ENCODE measurements at places on chromosomes 6 and 20. TPM values are rescaled to one million over a fixed set of nuclear protein-coding genes. Genes with fewer than 3 reads are reported as not detected.

- H3K27ac ChIP-seq = no peak overlapping the region
- H3K27me3 ChIP-seq = no peaks in the 10 kb centered on the region
- DNase-seq = no peak
- H3K36me3 ChIP-seq = no peaks in the 10 kb centered on the region
- H3K4me3 ChIP-seq = no peak overlapping the region
Observed at GRCh38 chr20:43839793-43840199, 74.9 kb upstream of the TOX2 start.

DNA sequence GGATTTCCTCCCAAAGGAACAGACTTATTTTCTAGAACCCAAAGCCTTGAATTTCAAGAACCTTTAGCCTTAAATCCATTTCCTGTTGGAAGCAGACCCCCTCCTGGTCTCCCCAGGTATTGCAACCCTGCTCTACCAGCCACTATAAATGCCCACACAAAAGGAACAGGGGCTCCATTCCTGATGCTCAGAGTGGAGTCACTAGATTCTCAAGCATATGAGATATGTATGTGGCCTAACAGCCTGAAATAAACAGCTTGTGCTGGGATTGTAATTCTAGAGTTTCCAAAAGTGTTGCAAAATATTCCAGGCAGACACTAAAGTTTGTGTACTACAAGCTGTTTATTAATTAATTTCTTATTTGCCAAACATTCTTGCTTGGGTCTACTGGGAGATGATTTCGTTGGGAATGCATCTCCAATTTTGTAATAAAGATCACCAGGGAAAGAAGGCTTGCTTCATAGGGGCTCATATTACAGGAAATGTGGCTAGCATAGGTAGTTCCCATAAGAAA, 44.8 kb downstream of the RIPOR3 start:
- H3K4me3 ChIP-seq = no peak overlapping the region
- peaks cover 12% of the 10 kb centered on the region for H3K4me1 ChIP-seq
- H3K27me3 ChIP-seq = no peaks in the 10 kb centered on the region
- no peaks in the 10 kb centered on the region for H3K36me3 ChIP-seq

DNA sequence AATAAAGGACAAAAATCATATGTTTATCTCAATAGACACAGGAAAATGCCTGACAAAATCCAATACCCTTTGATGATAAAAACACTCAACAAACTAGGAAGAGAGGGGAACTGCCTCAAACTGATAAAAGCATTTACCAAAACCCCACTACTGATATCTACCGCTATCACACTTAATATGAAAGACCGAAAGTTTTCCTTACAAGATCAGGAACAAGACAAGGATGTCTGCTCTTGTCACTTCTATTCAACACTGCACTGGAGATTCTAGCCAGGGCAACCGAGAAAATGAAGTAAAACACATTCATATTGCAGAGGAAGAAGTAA, 25.1 kb downstream of the GZF1 start:
- no peaks in the 10 kb centered on the region for H3K27me3 ChIP-seq
- no peak overlapping the region for H3K4me3 ChIP-seq
- no peaks in the 10 kb centered on the region for H3K36me3 ChIP-seq
- H3K27ac ChIP-seq = no peak overlapping the region
- no peaks in the 10 kb centered on the region for H3K4me1 ChIP-seq

Gene F13A1
- not detected for polyA plus RNA-seq

GRCh38 chr6:343960-344815, 47.4 kb upstream of the IRF4 start:
- H3K27me3 ChIP-seq = no peaks in the 10 kb centered on the region
- no peak overlapping the region for H3K27ac ChIP-seq
- no peaks in the 10 kb centered on the region for H3K36me3 ChIP-seq
- DNase-seq = no peak

GRCh38 chr6:46080111-46080510, 49.7 kb upstream of the ENPP4 start:
- H3K27ac ChIP-seq = no peak overlapping the region
- H3K36me3 ChIP-seq = no peaks in the 10 kb centered on the region
- no peaks in the 10 kb centered on the region for H3K4me1 ChIP-seq
- H3K4me3 ChIP-seq = no peak overlapping the region
- H3K27me3 ChIP-seq = no peaks in the 10 kb centered on the region

GRCh38 chr6:37480951-37481534, 18.6 kb downstream of the CCDC167 start:
- H3K4me1 ChIP-seq = no peaks in the 10 kb centered on the region
- H3K27me3 ChIP-seq = no peaks in the 10 kb centered on the region
- DNase-seq = no peak
- no peaks in the 10 kb centered on the region for H3K36me3 ChIP-seq
- H3K27ac ChIP-seq = no peak overlapping the region
- no peak overlapping the region for H3K4me3 ChIP-seq

DNA sequence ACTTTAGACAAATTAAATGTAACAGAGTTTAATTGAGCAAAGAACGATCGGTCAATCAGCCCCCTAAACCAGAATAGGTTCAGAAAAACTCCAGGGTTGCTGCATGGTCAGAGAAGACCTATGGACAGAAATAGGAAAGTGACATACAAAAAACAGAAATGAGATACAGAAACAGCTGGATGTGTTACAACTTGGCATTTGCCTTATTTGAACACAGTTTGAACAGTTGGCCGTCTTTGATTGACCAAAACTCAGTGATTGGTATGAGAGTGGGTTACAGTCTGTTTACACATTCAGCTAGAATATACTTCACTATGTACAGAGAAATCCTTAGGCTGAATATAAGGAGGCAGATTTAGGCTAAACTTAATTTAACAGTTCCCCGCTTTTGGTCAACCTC, 19.9 kb downstream of the SRSF6 start:
- no peak overlapping the region for H3K27ac ChIP-seq
- no peak for DNase-seq
- no peaks in the 10 kb centered on the region for H3K27me3 ChIP-seq

- no peaks in the 10 kb centered on the region for H3K27me3 ChIP-seq
- H3K4me1 ChIP-seq = no peaks in the 10 kb centered on the region
- H3K4me3 ChIP-seq = no peak overlapping the region
- no peak overlapping the region for H3K27ac ChIP-seq
Observed at GRCh38 chr6:44779130-44779826, 391.8 kb downstream of the CDC5L start.

Gene CFB
- 3.4 TPM for polyA plus RNA-seq

DNA sequence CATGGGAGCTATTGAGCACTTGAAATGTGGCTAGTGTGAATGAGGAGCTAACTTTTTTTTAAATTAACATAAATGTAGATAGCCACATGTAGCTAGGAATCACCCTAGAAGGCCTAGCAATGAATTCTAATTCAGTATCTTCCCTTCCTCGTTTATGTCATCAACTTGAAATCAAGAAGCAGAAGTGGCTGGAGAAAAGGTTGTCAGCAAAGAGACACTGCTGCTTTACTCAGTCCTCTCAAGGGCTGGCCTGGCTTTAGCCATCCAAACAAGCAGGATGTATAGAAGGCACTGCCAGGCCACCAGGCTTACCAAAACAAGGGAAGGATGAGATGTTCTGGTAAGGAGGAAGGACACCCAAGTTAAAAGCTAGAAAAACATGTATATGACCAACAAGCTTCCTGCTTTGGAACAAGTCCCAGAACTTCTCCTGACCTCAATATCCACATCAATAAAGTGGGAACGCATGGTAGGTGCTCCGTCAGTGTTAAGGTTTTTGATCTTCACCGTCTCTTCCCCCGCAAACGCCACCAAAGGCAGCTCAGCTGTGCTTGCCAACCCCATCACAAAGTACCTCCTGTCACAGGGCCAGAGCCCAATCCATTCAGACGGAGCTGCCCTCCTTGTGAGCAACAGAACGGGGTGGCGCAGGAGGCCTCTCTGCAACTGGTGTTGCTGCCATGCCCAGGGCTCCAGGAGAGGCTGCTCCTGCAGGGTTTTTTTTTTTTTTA, 235.8 kb upstream of the RIN2 start:
- no peaks in the 10 kb centered on the region for H3K4me1 ChIP-seq
- H3K27me3 ChIP-seq = peaks cover 7% of the 10 kb centered on the region
- H3K36me3 ChIP-seq = no peaks in the 10 kb centered on the region
- H3K27ac ChIP-seq = no peak overlapping the region
- DNase-seq = no peak

Gene ZBTB12
- not detected for polyA plus RNA-seq

DNA sequence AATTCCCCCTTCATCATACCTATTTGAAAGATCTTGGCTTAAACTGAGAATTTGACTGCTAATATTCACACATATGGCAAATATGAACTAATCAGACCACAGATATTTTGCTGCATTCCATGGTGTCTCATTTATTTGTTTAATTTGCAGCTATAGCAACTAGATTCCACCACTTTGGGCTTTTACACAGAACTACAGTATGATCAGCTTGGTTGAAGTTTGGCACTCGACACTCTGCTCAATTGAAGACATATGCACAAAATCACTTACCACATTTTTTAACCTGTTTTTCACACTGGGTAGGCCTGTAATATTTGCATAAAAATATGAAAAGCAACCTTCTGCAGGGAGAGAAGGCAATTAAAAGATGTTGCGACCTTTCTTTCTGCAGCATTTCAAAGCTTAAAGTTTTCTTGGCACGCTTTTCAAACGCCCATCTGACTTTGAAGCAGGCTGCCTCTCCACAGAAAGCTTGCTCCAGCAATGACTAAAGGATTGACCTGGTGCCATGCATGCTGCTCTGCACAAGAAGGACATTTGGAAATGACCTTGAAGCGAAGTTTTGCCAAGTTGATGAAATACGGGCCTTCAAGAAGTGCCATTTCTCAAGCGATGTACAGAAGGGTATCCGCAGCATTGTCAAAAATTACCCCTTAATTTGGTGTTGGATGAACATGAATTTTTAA, 126.7 kb downstream of the AIG1 start:
- no peaks in the 10 kb centered on the region for H3K27me3 ChIP-seq
- DNase-seq = peak; percentile 95
- peaks cover 43% of the 10 kb centered on the region for H3K4me1 ChIP-seq
- peak overlapping the region; percentile 78 for H3K27ac ChIP-seq

DNA sequence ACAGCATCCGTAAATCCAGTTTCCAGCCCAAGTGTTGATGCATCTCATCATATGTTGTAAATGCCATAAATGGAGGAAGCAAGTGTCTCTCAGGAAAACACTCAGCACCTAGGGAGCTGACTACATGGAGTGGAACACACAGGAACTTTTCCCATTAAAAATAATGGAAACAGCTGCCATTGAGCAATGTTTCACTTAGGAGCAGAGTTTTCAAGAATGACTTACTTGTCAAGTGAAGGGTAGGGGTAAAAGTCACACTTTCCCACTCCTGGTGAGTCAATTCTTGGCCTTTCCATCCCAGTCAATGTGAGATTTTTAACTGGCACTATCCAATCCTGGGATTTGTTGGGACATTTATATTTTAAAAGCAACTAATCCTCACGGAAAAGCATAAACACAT, 119.4 kb upstream of the ASF1A start:
- no peaks in the 10 kb centered on the region for H3K36me3 ChIP-seq
- H3K4me1 ChIP-seq = peaks cover 13% of the 10 kb centered on the region
- no peak overlapping the region for H3K27ac ChIP-seq
- peak; percentile 48 for DNase-seq
- no peak overlapping the region for H3K4me3 ChIP-seq
- no peaks in the 10 kb centered on the region for H3K27me3 ChIP-seq

Gene PAK5
- polyA plus RNA-seq = not detected

GRCh38 chr6:971981-972640, 279.2 kb upstream of the EXOC2 start:
- DNase-seq = peak; percentile 55
- no peak overlapping the region for H3K27ac ChIP-seq
- no peaks in the 10 kb centered on the region for H3K4me1 ChIP-seq
- H3K36me3 ChIP-seq = no peaks in the 10 kb centered on the region

Gene TMEM244
- not detected for polyA plus RNA-seq

Gene GTSF1L
- polyA plus RNA-seq = not detected

DNA sequence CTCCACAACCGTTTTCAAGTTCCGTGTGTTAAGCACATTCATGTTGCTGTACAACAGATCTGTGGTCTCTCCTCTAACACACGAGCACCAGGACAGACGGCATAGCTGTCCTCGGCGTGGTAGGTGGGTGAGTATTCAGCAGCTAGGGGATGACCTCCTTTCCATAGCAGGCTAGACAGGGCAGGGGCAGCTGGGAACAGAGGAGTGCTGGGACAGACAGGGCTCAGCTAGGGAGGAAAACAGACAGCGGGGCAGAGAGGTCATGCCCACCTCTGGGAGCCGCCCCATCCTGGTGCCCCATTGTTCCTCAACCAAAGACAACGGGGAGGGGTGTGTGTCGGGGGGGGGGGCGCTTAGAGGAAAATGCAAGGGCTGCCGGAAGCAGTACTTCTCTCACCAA, 271.5 kb upstream of the FOXQ1 start:
- H3K27me3 ChIP-seq = peaks cover 70% of the 10 kb centered on the region
- H3K36me3 ChIP-seq = no peaks in the 10 kb centered on the region
- no peak for DNase-seq
- H3K4me3 ChIP-seq = no peak overlapping the region
- H3K4me1 ChIP-seq = no peaks in the 10 kb centered on the region
- H3K27ac ChIP-seq = no peak overlapping the region

- H3K4me1 ChIP-seq = 0 out of 2 replicates have a peak, but pooled peaks cover 10% of the 10 kb centered on the region
- no peaks in the 10 kb centered on the region for H3K27me3 ChIP-seq
- no peaks in the 10 kb centered on the region for H3K36me3 ChIP-seq
- H3K4me3 ChIP-seq = no peak overlapping the region
Observed at GRCh38 chr6:149433881-149434280, 33.8 kb downstream of the SUMO4 start.

DNA sequence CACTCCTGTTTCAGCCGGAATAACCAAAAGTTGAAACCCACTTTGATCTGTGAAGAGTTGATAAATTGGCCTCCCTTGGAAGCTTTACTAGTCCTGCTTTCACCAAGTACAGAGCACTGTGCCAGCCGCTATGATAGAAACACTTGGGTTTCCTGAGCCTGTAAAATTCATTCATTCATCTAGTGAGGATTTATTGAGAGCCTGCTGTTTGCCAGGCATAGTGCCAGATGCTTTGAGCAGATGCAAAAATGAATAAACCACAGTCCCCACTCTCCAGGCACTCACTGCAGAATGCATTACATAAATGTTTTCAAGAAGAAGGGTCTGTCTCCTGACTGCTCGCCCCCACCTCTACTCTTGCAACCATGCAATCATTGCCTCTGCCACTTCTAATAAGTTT, 25.3 kb upstream of the TMEM217 start:
- peak; percentile 17 for DNase-seq
- H3K36me3 ChIP-seq = peaks cover 35% of the 10 kb centered on the region
- H3K4me1 ChIP-seq = peaks cover 24% of the 10 kb centered on the region
- H3K27ac ChIP-seq = peak overlapping the region; percentile 37

GRCh38 chr20:43744151-43744611, 17.4 kb upstream of the GTSF1L start:
- H3K27ac ChIP-seq = no peak overlapping the region
- H3K4me3 ChIP-seq = no peak overlapping the region
- no peaks in the 10 kb centered on the region for H3K27me3 ChIP-seq
- no peaks in the 10 kb centered on the region for H3K4me1 ChIP-seq
- no peaks in the 10 kb centered on the region for H3K36me3 ChIP-seq
- peak; percentile 44 for DNase-seq
